NCI-H2171 treated with DMSO at 0.1 percent for 48 hours (cell line): ENCODE measurements at places on chromosomes 11 and 22.

- no peak for DNase-seq
Observed at GRCh38 chr11:122696662-122697061, 41.1 kb downstream of the UBASH3B start.

DNA sequence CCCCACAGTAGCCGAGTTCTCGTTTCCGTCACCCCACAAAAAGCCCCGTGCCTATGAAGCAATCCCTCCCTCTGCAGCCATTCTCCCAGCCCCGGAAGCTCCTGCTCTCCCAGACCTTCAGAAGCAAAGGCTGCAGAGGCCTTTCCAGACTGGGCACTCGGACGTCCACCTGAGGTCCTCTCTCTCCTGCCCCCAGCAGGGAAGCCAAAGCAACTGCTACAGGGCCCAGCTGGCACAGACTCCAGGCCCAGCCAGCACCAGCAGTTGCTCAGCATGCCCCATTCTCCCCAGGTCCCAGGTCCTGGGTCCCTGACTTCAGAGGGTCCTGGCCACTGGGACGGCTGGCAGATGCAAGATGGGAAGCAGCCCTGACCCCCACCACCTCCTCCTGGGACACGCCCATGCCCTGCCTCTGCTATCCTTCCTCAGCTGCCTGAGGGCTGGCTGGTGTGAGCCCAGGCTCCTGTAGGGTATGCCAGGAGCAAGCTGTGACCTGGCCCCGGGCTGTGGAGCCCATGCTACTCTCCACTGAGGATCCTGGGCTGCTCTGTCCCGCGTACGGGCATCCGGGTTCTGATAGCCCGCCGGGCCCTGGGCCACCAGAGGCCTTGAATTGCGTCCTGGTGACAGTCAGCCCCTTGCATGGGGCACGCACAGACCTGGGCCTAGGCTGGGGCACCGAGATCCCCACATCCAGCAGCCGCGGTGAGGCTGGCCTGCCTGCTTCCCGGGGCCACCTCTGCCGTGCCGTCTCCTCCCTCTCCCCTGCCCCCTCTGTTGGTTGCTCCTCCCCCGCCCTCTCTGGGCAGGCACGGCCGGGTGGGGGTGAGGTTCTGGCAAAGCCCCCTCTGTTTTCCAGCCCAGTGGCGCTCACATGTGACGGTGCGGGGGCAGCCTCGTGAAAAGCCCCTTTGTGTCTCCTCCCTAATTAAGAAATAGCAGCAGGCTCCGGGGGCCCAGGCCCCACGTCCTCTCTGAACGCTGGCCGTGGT, 1310.3 kb downstream of the BRD1 start:
- no peak for DNase-seq

GRCh38 chr22:43218786-43219185, 31.9 kb upstream of the TTLL12 start:
- no peak for DNase-seq

DNA sequence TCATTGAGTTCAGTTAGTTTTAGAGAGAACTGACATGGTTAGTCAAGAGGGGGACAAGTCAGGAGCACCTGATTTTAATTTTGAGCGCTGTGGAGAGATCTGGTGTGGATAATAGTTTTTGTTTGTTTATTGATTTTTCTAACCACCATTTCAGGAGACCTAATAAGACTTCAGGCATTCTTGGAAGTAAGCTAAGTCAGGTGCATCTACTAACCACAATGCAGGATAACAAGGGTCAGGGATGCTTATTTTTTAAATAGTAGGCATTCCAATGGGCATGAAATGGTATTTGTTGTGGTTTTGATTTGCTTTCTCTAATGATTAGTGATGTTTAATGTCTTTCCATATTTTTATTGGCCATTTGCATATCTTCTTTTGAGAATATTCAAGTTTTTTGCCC, 212.1 kb downstream of the NAV2 start:
- DNase-seq: no peak

DNA sequence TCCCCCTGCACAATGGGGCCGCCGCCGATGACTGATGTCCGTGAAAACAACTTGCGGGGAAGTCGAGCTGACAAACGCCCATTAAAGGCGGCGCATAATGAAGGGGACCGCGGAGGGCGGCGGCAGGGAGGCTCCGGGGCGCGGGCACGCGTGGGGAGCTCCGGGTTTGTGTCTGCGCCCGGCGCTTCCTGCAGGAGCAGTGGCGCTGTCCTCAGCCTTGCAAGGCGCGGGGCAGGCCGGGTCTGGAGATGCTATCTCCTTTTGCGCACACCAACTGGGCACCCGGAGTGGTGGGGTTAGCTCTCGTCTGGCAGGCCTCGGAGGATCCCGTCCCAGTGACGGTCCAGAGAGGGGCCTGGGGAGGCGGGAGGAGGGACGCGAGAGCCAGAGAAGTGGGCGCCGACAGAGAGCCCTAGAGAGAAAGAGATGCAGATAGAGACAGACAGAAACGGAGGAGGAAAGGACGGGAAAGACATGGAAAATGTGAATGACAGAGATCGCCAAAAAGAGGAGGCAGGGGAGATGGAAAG, 390 bp upstream of the FGF3 start:
- no peak for DNase-seq

GRCh38 chr22:23481369-23481768, 98.7 kb downstream of the IGLL1 start:
- DNase-seq: no peak
